ENCODE measurements at places on chromosomes 7 and 10.

DNA sequence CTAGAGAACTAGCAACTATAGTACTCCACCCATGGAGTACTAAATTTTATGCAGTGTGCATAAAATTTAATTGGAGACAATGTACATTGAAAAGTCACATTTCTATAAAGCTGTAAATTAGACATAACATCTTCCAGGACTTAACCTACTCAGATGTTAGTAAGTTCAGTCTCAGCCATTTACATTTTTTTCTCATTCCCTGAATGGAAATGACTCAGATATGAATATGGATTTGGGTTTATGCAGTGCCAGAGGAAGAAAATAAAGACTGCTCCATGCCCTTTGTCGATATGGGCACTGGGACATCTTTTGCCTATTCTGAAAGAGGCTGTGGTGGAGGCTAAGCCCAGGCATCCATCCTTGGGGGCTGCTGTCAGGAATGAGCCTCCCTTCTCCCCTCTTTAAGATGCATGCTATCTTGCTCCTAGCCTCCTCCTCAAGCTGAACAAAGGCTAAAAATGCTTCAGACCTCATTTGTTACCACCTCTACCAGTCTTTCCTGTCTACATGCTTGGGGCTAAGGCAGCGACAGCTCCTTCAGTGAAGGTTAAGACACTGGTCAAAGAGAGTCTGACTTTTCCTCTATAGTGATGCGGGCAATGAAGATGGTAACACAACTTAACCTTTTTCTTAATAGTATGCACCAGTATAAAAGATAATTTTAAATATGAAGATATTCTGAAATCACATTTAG, 486.8 kb upstream of the ANKRD30A start:
- DNase-seq: no peak

- no peak for DNase-seq
Measured at GRCh38 chr10:16742165-16742960, 74.9 kb downstream of the RSU1 start.

GRCh38 chr10:118662228-118663035, 67.0 kb upstream of the PRLHR start:
- DNase-seq: no peak

- peak; percentile 73 for DNase-seq
Measured at GRCh38 chr7:47571331-47572093, 10.4 kb downstream of the TNS3 start.

DNA sequence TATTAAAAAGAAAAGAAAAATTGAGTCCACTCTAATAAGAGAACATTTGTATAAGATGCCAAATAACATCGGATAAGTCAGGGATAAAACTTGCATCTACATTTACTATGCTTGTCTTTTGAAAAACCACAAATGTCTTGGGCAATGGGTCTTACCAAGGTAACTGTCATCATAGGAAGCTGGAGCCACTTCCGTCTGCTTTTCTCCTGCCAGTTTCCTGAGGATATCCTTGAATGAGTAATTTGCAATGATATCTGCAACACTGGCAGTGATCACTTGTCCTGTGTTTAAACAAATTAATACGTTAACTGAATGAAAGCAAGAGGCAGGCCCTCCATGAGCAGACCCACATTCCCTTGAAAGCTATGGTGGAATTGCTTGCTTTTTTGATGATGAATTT, 47.3 kb downstream of the ITGA8 start:
- DNase-seq: no peak

DNA sequence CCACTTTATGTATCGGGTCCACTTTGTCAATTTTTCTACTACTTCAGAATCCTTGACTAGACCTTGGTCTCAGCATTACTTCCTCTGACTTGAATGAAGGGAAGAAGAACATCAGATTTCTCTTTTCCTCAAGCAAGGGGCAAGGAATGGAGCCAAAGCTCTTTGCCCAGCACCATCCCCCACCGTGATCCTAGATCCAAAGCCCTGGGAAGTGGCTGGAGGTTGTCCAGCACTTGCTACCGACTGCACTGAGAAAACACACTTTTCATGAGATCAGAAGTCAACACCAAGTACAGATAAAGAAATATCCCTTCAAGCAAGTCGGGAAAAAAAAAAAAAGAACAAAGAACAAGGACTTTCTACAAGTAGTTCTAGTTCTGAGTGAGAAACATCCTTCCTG, 102.1 kb upstream of the DDC start:
- DNase-seq: no peak

DNA sequence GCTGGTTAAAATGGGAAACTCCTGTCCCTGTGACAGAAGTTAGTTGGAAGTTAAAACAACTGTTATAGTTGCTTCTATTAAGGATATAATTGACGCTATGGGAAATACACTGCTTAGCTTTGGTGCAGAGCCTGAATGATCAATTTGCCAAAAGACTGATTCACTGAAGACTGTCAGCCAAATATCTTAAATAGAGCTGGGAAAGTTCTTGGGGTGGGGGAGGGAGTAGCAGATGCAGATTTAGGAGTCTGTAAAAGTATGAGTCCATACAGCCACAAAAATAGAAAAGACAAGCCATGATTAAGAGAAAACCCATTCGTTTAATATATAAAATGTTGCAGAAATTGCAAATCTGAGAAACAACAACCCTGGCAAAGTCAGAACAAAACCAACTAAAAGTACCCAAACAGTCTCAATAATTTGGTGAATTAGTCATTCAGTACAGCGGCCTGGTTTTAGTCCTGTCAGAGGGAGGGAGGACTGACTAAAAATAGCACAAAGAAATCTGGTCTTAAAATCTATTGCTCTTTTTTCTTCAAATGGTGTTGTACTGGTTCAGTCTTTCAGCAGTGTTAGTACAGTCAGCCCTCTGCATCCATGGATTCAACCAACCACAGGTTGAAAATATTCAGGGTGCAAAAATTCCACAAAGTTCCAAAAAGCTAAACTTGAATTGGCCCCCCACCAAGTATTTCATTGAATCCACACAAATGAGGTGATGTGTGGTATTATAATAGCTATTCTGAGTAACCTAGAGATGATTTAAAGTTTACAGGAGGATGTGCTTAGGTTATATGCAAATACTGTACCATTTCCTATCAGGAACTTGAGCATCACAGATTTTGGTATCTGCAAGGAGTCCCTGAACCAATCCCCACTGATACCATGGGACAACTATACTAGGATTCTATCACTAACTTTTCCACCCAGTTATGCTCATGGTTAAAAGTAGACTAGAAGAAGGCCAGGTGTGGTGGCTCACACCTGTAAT, 30.0 kb downstream of the STK17A start:
- DNase-seq: peak; percentile 75

GRCh38 chr7:34128762-34129161, 223.4 kb downstream of the BMPER start:
- DNase-seq: peak; percentile 30

- DNase-seq: no peak
Measured at GRCh38 chr7:78103475-78103874, 304.9 kb downstream of the PHTF2 start.

DNA sequence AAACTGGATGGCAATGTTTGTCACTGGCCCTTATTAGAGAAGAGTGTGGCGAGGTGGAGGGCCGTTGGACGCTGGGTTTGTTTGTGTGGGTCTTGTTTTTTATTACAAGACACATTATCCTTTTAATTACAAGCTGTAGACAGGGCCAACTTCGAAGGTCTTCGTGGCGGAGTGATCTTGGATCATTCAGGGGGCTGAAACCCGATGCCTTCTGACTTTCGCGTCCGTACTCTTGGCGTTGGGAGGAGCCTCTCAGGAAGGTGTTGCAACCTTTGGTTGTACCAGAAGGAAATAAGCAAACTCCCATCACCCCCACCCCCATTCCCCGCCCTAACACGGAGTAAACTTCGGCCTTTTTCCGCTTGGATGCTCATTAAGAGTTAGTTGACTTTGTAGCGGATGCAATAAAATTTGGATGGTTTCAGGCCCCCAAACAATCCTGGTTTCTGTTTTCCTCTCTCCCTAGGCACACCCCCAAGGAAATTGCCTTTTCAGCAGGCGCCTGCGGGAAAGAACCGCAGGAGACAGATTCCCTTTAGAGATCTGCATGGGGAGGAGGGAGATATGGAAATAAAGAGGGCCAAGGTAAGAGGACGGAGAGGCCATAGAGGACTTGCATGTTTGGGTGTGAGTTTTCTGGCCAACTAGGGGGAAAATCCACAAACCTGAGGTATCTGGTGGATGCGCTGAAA, 294.5 kb upstream of the NFE2L3 start:
- DNase-seq: peak; percentile 54

- DNase-seq: no peak
Measured at GRCh38 chr10:13725594-13725993, 138.8 kb downstream of the PRPF18 start.

DNA sequence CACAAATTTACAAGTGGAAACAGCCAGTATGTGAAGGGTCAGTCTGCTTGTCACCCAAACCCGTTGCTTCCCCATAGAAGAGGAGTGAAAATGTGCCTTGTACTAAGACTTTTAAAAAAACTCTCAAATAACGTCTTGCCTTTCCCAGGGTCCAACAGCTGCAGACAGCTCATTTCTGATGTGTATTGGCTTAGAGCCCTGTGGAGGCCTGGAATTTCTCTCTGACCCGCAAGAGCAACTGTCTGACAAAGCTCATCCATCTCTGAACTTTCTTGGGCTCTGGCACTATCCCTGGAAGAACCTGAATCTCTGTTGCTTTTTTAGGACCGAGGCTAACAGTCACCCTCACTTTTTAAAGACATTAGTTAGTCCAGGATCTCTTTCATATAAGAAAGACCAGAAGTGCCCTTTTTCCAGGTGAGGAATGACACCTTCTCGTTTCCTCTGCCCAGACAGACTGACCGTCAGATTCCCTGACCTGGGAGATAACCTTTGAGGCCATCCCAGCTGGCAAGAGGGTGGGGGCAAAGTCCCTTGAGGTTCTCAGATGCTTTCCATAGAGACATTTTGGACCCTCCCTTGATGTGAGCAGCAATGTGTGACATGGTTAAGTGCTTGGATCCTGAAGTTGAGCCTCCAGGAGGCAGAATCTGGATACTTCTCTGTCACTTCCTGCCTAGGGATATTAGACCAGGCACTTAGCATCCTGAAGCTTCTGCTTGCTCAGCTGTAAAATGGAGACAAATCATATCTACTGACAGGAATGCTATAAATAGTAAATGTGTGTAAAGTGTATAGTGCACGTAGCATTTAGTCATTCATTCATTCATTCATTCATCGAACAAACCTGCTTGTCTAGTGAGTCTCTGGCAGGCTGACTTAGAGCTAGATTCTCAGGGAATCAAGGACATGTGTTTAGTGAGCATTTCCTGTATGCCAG, 4.5 kb upstream of the NODAL start:
- no peak for DNase-seq

GRCh38 chr7:8232999-8233847, 28.7 kb downstream of the ICA1 start:
- DNase-seq: no peak

DNA sequence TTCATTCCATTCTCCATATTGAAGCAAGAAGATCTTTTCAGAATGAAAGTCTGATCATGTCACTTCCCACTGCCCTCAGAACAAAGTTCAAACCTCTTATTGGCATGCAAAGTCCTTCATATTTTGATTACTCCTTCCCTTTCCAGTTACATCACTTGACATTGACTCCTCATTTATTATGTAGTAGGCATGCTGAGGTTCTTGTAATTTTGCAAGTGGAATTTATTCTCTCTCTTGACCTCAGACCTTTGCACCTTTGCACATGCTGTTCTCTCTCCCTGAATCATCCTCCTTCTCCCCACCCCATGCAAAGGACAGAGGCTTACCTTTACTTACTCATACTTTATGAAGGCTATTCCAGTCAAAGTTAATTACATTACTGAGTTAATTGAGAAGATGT, 13.0 kb downstream of the ITPRID1 start:
- DNase-seq: no peak
